ENCODE measurements at places on chromosomes 5 and 9.

DNA sequence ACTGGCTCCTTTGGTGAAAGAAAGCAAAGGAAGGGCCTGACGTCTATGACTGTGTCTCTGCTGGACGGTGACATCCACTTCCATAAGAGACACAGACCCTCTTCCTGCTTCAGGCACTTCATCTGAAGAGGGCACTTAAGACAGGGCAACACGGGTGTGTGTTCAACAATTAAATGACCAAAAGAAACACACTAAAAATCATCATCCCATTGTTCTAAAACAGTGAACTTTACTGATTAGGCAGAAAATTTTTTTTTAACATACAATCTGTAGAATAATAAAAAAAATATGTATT lies 58.5 kb downstream of the GOLM1 start:
- DNase-seq: no peak

DNA sequence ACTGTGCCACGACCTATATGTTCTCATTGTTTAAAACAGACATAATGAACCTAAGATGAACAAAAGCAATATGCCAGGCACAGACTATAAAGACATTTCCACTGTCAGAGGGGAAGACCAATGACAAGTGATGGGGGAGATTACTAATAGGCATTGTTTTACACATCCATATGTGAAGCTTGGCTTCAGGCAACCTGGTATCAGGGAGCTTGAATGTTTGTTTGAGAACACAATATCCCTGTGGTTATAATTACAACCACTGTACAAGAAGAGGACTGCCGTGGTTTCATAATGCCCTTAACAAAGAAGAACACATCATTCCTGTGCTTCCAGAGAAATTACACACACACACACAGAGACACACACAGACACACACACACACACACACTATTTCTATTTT lies 385.7 kb downstream of the BNC2 start:
- DNase-seq: peak; percentile 53

DNA sequence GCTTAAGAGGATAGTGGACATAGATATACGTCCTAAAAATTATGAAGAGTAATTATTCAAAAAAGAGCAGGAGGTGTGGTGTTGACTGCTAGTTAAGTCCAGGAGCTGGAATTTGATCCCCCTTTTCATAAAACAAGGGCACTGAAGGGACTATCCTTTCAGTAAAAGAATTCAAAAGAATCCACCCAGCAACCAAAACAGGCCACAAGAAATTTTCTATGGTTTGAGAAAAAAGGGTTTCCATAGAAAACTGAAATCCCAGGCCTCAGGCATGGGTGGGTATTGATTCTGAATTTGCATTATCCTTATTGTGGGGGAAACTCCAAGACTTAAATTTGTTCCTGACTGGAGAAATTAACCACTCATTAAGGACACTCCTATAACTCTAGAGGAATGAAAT lies 269.0 kb upstream of the MPDZ start:
- no peak for DNase-seq

GRCh38 chr5:38434966-38435705 lies 121.3 kb downstream of the LIFR start:
- DNase-seq: no peak

GRCh38 chr9:119412399-119412798 lies 43.2 kb upstream of the BRINP1 start:
- DNase-seq: no peak

- no peak for DNase-seq
Measured at GRCh38 chr9:33466565-33467495, 6.9 kb downstream of the NOL6 start.

DNA sequence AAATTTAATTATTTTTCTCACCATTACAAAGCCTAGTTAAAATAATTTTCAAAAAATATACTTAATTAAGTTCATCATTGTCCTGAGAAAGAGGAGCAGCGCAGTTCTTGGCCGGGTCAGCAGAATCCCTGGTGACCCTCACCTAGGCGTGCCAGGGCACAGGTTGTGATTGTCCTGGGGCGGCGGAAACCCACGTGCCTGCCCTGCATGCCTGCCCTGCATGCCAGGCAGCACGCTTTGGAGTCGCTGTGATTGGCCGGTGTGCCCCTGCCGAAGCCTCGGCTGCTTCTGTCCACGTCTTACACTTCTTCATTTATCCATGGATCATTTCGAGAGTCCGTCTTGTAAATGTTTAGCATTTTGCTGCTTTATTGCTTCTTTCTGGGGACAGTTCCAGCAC lies 25.6 kb downstream of the SLC12A2 start:
- DNase-seq: no peak

GRCh38 chr9:80501635-80502034 lies 929.9 kb downstream of the TLE4 start:
- no peak for DNase-seq

DNA sequence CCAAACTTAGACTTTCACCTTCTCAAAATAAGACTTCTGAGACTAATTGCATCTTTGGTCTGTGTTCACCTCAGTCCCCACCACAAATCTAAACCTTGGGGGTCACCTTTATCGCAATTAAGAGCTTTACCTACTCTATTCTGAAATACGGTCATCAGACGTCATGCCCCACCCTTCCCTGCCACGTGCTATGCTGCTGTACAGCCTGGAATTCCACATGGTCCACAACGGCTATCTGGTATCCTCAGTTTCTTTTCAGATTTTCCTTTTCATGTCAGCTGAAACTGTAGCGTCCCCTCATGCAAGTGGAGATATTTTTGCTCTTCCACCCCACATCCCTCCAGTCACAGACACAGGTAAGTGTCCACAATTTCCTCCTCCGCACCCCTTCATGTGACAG lies 511.1 kb downstream of the DIRAS2 start:
- no peak for DNase-seq

GRCh38 chr5:147791181-147791580 lies 8.7 kb upstream of the JAKMIP2 start:
- DNase-seq: peak; percentile 18

GRCh38 chr9:13063880-13064459 lies 215.5 kb downstream of the MPDZ start:
- DNase-seq: peak; percentile 75

Measured in NCI-H2171 treated with DMSO at 0.1 percent for 48 hours (cell line).